ENCODE measurements at places on chromosomes 1 and 21.

GRCh38 chr21:37071561-37072273 is 1.2 kb downstream of the PIGP start:
- DNase-seq, result no peak

GRCh38 chr1:190312763-190313162 is 164.9 kb downstream of the BRINP3 start:
- no peak for DNase-seq

GRCh38 chr1:115632251-115633026 is 9.3 kb upstream of the VANGL1 start:
- DNase-seq, result no peak

DNA sequence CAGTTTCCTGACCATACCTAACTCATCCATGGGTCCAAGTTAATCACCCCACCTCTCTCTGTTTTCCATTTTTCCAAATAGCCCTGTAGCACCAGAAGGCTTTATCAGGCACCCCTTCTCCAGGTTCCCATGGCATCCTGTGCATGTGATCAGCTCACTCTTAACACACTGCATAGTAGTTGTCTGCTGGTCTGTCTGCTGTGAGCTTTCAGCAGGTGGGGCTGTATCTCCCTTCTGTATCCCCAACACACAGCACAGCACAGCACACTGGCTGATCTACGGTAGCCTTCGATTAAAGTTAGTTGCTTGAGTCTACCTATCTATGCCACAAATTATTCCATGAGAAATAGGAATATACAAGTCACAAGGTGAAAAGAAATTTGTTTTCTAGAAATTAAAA is 54.3 kb upstream of the C1orf198 start:
- no peak for DNase-seq

GRCh38 chr1:232473324-232473723 is 156.6 kb downstream of the SIPA1L2 start:
- no peak for DNase-seq

DNA sequence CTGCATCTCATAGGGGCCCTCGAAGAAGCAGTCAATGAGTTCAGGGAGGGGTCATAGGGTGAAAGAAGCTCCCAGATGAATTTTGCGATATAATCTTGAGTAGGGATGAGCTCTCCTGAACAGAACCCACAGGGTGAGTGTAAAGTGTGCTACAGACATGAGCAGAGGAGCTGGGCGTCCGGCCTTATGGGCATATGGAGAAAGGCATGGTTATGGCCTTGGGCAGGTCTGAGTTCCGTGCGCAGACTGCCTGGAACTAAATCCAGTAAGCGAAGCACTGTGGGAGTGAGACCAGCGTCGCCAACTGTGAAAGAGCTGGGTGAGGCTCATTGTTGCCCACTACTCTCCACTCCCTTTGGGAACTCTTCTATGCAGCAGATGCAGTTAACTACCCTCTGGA is 28.7 kb downstream of the NSL1 start:
- no peak for DNase-seq

Measured in CMK (cell line).